Activated T-cell treated with anti-CD3 and anti-CD28 coated beads for 4 hours (primary cell): ENCODE measurements at places on chromosomes 3 and 15.
A peak's percentile ranks its signal among the peaks of the same experiment; 100 is the strongest.

- no peak for DNase-seq
Measured at GRCh38 chr3:156535162-156535627, 19.7 kb downstream of the SSR3 start.

- no peak for DNase-seq
Measured at GRCh38 chr3:61861410-61861809, 300.0 kb downstream of the PTPRG start.

- no peak for DNase-seq
Measured at GRCh38 chr3:170815340-170815739, 54.7 kb downstream of the RPL22L1 start.

GRCh38 chr15:100735129-100736053 lies 133.0 kb downstream of the ASB7 start:
- no peak for DNase-seq

DNA sequence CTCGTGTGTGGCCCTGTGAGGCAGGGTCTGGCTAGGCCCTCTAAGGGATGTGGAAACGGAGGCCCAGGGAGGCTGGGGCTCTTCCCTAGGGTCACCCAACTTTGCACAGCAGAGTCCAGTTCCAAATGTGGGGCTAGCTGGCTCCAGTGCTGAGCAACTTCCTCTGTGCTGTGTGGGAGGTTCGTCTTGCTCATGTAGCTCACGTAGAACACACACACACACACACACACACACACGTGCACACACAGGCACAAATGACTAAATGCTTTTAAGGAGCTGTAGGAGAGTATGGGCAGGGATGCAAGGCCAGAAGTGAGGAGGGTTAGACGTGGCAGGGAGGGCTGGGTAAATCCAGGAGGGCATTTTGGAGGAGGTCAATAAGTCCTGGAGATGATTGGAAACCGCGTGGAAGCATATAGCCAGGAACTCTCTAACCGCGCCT lies 213.8 kb downstream of the RPLP1 start:
- DNase-seq: no peak

DNA sequence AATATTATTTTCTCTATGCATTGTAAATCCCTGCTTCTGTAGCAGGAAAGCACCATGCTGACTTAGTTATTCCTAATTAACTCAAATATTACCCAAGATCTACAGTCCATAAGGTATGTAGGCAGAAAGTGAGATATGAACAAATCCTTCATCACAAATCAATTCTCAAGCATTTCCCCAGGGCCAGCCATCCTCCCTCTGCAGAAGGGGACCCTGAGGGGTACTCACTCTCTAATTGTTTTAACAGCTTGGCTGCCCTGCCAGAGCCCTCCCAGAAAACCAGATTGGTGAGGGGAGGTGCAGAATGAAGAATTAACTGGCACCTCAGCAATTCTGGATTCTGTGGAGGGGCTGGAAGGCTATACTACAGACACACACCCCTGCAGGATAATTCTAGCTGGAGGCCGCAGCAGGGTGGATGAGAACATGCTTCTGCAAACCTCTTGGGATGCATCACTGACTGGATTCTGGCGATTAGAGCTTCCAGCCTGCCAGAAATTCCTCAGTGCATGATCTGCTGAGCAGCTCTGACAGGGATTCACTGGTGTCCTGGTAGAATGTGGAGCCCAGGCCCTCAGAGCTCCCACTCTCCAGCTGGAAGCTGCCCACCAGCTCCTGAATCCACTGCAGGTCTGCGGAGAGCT lies 88.6 kb upstream of the HERC1 start:
- DNase-seq: no peak

GRCh38 chr3:10194328-10195071 lies 29.8 kb downstream of the IRAK2 start:
- DNase-seq: peak; percentile 20

DNA sequence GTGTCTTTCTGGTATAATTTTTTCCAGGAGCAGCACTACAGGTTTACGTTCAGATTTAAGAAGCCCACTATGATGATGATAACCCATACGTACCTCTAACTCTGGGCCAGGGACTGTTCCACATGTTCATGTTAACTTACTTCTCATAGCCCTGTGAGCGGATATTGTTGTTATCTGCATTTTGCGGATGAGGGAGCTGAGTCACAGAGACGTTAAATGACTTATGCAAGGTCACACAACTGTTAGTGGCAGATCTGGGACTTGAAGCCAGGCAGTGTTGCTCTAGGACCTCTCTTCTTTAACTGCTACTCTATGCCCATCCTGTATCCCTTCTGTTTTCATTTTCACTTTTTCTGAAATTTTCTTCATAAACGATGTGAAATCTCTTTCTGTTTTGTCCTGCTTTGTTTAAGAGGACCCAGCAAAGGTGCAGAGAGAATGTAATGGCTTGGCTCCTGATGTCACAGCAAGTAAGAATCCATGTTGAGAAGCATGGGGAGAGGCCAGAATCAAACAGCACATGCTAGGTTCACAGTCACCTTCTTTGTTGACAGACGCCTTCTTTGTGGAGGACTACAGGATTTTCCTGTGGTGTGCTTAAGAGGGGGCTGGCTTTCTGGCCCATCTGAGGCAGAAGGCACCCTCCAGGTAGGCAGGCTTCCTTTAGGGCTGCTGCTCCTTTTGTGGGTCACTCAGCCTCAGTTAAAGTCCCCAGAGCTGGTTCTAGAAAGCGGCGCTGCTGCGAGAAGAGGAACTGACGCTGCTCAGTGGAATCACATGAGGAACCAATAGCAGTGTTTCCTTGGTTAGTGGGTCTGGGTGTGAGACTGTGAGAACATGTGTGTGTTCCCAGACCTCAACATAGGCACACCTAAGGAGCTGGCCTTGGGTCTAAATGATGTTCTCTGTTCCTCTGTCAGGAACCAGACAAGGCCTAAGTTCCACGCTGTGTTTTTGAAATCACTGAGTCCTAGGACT lies 121.6 kb downstream of the TMEM108 start:
- DNase-seq: no peak

- DNase-seq: no peak
Measured at GRCh38 chr15:49423021-49423420, at the start of gene FGF7. Gene FGF7, plus strand, starts transcription at chr15:49423242. Its CDS starts 1,056 bp downstream, at chr15:49424298.

DNA sequence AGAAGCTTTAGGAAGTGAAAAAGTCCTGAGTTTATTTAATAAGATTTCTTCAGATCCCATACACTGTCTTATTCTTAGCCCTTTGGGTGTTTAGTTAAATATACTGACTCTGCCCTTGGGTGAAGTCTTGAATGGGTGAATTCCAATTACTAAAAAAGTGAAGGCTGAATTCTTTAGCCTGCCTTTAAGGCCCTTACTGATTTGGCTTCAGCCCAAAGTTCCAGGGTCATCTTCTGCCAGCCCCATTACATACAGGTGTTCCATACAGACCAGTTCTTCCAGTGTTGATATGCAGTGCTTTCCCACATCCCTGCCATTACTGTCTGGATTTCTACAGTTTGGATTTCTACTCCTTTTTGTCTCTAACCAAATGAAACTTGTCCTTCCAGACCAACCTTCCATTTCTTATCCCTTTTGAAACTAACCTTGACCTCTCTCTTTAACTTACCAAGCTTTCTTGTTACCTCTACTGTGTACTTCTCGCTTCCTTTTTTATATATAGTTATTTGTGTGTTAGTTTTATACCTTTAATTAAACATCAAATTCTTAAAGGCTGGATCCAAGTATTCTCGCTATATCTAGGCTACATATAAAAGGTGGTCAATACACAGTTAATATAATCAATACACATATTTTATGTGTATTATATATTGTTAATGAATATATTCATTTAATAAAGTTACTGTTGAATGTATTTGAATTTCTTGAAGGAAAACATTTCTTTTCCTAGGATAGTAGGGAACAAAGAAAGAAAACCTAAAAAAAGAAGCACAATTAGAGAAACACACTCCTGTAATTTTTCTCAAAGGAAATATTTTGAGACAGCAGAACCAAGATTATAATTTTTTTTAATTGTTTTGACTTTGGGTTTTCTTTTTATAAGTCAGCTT lies 15.0 kb downstream of the MBNL1 start:
- no peak for DNase-seq

GRCh38 chr15:48119277-48119676 lies 1.5 kb upstream of the SLC24A5 start:
- no peak for DNase-seq

DNA sequence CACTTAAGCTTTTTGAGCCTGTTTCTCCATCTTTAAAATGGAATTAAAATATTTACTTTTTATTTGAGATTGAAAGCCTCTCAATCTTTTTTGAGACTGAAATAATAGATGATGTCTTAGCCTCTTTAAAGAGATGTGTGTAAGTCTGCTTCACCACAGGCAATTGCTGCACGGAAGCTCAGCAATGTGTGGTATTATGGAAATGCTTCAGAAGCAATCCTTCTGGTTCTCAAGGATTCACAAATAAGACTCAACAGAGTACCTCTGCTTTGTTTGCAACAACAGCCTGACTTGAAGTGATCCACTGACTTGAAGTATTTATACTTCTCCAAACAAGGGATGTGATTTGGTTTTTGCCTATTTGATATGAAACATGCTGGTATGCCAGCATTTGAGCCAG lies 332.0 kb upstream of the RASGRP1 start:
- DNase-seq: no peak
